ENCODE measurements at places on chromosomes 7 and 10.

GRCh38 chr10:44589944-44590449 is 205.1 kb upstream of the CXCL12 start:
- DNase-seq = no peak

- no peak for DNase-seq
Measured at GRCh38 chr10:106424054-106424453, 740.5 kb downstream of the SORCS1 start.

DNA sequence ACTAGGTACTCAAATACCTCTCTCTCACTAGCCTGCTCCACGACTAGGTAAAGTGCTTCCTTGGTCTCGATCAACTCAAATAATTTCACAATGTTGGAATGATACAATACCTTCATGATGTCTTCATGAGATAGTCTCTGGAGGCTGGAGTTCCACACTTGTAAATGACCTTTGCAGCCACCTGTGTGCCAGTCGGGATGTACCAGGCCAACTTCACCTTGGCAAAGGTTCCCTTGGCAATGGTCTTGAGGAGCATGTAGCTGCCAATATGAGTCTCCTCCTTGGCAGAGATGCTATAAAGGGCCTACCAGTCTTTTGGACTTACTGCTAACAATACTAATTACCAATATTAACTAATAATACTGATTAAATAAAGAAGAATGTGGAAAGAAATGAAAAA is 42.5 kb upstream of the EEPD1 start:
- DNase-seq = no peak

- no peak for DNase-seq
Measured at GRCh38 chr10:114087655-114088054, 44.0 kb downstream of the ADRB1 start.

DNA sequence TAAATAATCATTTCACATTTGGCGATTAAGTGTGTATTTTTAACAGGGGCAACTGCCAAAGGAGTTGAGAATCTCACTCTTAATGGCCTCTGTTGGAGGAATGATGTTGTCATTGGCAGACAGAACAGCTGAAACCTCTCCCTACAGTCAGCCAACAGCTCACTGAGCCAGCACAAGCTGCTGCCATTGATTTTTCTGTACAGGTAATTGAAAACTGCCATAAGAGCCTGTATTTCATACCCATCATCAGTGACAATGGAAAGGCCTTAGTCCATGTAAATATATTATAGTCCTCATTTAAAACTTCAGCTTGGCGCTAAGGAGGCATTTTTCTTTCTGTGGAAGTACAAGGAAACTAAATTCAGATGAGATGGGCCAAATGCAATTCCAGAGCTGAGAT is 28.1 kb upstream of the PTN start:
- no peak for DNase-seq

- DNase-seq = no peak
Measured at GRCh38 chr7:16268821-16269768, 152.2 kb downstream of the CRPPA start.

- DNase-seq = no peak
Measured at GRCh38 chr7:132240262-132240661, 336.0 kb downstream of the PLXNA4 start.

DNA sequence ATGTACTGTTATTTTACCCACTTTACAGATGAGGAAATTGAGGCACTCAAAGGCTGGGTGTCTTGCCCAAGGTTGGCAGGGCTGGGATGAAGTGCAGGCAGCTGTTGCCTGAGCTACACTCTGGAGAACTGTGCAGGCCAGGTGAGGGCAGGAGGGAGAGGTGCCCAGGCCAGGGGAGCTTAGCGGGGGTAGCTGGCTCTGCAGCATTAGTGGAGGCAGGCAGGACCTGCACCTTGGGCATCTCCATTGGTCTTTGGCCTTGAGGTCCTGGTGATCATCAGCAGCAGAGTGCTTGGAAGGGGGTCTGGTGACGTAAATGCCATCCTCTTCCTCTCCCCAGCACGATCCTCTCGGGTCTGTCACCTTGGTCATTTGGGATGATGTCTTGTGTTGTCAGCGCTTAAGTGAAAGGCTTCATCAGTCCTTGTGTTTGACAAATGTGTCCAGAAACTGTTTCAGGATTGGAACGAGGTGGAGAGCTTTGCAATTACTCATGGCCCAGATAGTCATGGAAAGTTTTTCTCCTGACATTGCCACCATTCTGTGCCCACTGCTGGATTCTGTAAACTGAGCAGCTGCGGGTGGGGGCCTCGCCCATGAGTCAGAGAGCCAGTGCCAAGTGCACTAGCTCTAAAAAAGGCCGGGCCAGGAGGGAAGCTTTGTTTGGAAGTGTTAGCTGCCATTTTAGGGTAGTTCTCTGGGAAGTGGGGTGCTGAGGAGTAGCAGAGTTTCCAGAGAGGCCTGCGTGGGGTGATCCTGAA is 47.6 kb downstream of the TSPAN15 start:
- no peak for DNase-seq

DNA sequence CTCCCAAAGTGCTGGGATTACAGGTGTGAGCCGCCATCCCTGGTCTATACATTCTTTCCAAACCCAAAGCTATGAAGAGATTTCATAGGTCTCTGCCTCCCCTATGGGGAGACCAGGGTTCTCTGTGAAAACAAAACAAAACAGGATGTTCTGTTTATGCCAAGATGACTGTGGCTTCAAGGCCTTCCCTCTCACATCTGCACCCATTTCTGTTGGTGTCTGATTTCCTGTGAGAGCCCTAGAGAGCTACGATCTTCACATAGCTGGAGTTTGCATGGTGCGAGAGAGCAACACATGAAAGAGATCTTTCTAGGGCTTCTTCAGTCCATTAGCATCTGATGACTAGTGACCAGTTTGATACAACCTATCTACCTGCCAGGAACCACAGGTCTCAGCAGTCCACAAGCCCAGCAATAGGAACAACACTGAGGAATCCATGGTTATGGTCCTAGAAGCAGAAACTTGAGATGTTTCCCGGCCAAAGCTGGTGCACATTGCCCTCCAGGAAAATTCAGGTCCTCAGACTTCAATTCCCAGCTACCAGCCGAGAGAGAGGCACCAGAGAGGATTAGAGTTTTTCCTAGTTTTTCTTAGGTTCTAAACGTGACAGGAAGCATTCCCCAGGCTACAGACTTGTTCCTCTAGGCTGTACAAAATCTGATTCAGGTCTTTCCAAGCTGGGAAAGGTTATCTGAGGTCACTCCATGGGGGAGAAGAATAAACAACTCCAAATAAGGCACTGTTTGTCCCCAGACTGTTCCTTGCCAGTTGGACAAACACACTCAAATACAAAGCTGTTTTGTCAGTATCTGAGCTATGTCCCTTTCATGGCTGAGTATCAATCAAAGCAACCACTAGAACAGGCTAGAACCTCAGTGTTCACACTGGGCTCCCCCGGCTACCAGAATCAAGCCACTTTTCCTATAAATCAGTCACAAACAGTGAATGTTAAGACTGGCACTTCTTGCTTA is 259.7 kb downstream of the CALN1 start:
- no peak for DNase-seq

DNA sequence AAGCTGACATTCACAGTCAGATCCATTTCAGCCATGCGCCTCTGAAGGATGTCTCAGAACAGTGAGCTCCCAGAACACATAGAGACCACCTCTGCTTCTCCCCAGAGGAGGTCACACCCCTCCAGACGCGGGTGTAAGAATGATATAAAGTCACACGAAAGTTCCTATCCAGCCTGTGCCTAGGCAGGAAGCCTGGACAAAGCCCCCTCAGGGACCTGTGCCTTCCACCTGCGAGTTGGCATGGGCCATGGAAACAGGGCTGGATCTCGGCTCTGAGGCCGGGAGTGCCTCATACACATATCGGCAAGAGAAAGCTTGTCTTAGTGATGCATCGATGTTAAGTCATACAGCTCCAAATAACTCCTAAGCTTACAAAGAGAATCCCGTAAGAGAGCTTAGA is 5.0 kb downstream of the VIPR2 start:
- no peak for DNase-seq

DNA sequence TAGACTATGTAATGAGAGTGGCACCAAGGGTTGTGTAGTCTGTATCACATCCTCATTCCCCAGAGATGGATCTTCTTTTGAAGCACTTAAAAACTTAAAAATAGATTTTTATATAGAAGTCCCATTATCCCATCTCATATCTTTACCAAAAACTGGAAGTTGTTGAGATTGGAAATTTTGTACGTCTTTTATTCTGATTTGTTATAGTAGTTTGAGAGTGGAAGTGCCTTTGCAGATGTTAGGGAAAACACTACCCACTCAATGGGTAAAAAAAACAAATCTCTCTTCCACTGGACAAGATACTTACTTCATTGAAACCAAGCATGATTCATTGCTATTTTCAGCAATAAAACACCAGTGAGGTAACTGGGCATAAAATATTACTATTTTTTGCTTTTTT is 184.4 kb downstream of the MACC1 start:
- no peak for DNase-seq

GRCh38 chr10:17075533-17076359 is 53.9 kb downstream of the CUBN start:
- no peak for DNase-seq

- no peak for DNase-seq
Measured at GRCh38 chr10:99297033-99297432, 32.1 kb upstream of the CNNM1 start.

DNA sequence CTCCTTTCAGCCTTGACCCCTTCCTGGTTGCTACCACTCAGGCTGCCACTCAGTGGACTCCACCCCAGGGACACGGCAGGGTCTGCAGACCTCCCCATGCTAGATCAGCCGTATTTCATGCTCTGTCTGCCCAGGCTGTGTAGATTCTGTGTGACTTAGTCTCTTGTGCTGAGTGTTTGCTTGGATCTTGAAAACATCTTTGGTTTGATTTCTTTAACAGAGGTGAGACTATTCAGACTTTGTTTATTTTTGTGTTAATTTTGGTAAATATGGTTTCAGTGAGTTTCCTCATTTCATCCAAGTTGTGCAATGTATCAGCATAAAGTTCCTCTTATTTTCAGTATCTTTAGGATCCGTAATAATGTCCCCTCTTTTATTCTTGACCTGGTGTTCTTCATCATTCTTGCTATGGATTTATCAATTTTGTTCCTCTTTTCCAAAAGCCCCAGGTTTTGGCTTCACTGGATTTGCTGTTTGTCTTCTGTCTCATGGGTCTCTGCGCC is 21.2 kb upstream of the PWWP2B start:
- DNase-seq = no peak

DNA sequence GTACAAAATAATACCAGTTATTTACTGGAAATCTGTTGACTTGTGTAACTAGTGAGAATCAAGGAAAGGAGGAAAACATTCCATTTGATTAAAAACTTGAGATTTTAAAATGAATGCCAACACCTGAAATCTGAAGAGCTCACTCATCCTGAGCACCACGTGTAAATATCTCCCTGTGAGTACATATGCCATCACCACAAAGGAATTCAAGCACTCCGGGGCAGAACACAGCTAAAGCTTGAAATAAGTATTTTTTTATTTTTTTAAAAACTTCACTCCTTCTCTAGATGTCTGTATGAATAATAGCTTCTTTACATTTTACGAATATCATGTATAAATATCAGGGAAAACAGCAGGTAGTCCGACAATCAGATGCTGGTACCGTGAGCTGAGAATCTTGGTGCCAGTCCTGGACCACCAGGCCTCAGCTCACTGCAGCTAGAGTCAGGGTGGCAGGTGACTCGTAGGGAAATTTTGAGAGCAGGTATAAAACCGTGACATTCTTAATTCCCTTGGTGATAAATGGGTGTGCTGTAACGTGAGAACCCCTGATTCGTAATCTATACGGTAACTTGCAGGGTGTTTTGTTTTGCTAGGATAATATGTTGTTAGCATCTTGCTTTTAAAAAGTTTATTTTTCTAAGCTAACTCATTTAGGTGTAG is 12.7 kb downstream of the LMTK2 start:
- no peak for DNase-seq

DNA sequence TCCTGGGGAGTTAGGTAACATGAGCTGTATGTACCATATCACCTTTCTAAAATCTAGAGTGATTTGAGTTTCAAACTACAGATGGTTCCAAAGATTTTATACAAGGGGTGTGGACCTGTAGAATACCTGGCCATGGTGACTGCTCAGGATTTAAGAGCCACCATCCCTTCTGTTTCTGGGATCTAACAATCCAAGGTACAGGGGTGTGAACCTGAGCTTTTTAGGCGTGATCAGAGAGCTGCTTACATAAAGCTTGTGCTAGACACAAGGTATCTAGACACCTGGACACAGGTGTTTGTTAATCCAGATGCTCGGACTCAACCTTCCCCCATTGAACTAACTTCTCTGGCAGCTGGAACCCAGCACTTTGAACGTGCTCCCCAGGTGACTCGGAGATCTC is 516.4 kb downstream of the RPS24 start:
- no peak for DNase-seq

DNA sequence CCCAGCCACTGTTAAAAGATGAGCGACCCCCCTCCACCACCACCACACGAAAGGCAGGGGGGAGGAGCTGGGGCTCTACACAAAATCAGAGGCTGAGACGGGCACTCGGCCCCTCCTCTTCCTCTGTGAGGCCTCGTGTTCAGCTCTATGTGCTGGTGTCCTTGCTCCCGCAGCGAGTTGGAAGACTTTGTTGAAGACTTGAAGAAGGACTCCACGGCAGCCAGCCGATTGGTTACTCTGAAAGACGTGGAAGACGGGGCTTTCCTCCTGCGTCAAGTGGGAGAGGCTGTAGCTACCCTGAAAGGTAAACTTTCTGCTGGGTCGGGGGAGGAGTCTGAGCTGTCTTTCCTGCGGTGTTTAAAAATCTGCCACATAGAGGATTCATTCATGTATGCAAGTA is 203.7 kb downstream of the ARHGAP21 start:
- DNase-seq = no peak

GRCh38 chr10:77530011-77530410 is 107.6 kb downstream of the KCNMA1 start:
- DNase-seq = no peak

DNA sequence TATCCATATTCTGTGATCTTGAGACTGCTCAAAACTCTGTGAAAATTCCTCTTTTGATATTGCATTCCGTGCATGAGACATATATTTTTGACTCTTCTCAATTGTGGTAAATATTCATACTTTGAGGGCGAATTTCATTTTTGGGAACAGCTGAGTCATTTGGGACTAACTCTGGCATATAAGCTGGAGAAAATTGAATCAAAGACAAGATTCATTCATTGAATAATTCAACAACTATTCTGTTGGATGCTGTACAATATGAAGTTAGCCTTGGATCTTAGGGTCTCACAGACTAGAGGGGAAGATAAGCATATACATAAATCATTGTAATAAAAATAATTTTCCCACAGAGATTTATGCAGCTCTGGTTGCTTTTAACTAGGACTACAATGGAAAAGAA is 183.2 kb upstream of the NEBL start:
- DNase-seq = no peak

- DNase-seq = no peak
Measured at GRCh38 chr7:82443547-82444219, at the start of gene CACNA2D1. Gene CACNA2D1 (minus strand): TSS chr7:82443777.

Measured in GM12878 (cell line).